Left hindlimb (tissue), 1 donor: ENCODE measurements at places on chromosomes 13 and 19.

DNA sequence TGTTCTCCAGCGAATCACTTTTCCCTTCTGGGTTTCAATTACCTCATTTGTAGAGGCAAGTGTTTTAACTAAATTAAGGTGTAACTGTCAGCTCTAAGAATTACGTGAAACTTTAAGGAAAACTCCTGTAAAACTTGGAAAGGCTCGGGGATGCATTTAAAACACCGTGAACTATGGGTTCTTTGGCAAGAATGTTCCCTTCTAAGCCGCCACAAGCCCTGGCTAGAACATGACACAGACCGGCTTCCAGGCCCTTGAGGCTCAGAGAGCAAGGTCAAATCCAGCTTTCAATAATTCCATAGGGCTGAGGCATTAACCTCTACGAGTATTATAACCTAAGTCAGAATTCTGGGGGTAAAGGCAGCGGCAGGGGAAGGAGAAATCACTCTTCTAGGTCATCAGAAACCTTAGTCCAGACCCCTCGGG, 685 bp downstream of the VWA8 start:
- DNase-seq, result no peak

GRCh38 chr13:51278426-51279130, 56.4 kb downstream of the FAM124A start:
- DNase-seq, result no peak

- DNase-seq, result no peak
These were observed 25.7 kb downstream of the VRK3 start for GRCh38 chr19:49999371-50000010.

- no peak for DNase-seq
These were observed 184.0 kb downstream of the IRS2 start for GRCh38 chr13:109602356-109602755.

GRCh38 chr19:48596679-48597465, 9.7 kb upstream of the SPACA4 start:
- no peak for DNase-seq

- no peak for DNase-seq
These were observed 2.3 kb downstream of the GMFG start for GRCh38 chr19:39333507-39333906.

- peak; percentile 56 for DNase-seq
These were observed 113.2 kb upstream of the SOX21 start for GRCh38 chr13:94825507-94825906.

DNA sequence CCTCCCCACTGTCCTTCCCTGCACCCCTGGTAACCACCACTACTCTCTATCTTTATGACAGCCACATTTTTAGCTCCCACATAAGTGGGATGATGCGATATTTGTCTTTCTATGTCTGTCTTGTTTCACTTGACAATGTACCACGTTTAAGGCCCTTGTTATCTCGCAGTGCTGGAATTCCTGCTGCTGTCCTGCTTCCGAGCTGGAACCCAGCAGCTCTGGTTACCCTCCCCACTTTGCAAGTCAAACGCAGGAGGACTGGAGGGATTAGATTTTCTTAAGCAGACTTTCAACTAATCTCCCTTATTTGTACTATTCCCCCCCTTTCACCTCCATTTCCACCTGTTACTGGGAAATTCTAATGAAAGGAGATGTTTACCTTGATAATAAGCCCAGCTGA, 59.1 kb upstream of the PDX1 start:
- DNase-seq, result no peak

DNA sequence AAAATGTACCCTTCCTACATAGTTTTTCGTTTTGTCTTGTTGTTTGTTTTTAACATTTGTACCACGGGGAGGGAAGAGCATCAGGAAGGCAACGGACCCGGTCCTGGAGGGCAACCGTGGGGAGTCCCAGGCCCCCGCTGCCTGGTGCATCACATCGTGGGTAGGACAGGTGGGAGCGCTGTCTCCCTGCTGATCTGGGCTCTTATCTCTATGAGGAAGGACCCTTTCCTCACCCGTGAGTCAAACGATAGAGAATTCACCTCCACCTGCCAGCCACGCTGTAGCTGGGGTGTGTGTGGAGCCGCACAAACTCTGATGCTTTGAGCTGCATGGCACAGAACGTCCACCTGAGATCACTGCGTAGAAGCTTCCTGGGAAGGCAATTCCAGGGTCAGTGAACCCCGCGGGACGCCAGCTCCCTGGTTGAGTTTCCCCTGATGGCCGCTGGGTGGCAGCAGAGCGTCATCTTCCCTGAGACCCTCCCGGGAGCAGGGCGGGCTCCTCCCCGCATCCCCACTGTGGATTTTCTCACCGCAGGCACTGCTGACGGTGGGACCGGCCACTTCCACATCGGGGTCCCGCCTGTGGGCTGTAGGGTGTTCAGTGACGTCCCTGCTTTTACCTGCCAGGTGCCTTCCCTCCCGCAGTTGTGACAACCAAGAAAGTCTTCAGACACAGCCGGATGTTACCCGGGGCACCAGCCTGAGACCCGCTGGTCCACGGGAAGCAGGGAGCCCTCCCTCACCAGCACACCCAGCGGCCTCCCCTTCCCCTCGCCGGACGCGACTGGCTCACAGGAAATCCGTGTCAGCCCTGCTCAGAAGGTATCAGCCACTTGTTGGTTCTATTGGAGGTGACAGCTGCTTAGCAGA, 54.7 kb downstream of the ZNF787 start:
- DNase-seq, result peak; percentile 61

DNA sequence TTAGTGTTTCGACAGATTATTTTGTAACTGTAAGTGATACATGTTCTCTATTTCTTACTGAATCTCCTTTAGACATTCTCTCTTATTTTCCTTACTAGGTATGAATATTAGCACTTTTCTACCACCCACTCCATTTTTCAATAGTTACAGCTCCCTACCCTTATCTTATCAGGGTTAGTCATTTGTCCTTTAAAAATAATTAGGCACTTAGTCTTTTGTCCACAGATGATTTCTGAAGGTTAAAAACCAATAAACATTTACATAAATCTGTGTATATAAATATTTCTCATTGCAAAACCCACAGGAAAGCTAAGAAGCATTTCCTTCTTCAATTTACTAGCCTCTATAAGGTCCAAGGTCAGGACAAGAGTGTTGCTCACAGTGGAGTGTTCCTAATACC, 624.1 kb upstream of the MIR17HG start:
- DNase-seq, result no peak

DNA sequence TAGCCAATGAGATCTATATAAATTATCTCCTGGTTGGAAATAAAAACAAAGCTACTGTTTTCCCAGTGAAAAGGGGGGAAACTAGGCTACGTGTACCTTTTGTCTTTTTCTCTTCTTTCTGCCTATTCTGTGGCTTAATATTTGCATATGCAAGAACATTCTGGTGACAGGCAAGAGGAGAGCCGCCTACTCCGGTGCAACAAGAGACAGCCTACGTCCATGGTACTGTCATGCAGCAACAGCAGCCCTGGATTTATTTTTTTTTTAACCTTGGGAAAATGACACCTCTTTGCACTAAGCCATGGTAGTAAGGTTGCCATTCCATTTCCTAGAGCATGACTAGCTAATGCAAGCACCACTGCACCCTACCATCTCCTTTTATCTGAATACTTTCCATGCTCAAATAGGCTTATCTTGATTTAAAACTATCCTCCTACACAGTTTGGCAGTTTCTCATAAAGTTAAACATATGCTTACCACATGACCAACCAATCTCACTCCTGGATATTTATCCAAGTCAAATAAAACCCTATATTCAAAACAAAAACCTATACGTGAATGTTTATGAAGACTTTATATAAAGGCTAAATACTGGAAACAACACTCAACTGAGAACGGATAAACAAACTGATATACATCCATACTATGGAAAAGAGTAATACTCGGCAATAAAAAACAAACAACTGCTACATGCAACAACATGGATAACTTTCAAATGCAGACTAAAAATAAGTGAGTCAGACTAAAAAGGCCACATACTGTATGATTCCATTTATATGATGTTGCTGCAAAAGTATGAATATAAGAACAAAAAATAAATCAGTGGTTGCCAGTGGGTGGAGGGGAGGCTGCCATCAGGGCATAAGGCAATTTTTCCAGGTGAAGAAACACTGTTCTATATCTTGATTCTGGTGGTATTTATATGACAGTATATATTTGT, 17.3 kb downstream of the NUFIP1 start:
- no peak for DNase-seq

DNA sequence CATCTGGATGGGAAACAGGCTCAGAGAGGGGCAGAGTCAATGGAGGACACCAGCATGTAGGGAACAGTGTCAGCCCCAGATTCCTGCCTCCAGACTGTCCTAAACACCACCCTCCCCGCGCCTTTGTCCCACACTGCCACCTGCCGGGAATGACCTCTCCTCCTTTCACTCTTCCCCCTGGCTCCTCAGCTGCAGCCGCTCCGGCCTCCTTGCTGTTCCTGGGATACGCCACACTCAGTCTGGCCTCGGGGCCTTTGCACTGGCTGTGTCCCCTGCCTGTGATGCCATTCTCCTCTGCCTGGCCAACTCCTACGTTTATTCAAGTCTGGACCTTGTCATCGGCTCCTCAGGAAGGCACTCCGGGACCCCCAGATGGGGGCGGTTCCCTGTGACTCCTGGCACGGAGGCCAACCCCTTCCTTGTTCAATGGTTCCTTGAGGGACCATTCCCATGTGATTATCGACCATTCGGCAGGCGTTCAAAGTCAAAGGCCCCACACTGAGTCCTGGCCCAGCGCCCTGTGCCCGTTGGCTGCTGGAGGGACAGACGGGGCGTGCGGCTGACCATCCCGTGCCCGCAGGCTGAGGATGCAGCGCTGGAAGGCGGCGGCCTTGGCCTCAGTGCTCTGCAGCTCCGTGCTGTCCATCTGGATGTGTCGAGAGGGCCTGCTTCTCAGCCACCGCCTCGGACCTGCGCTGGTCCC, 15.8 kb downstream of the FUT6 start:
- no peak for DNase-seq

DNA sequence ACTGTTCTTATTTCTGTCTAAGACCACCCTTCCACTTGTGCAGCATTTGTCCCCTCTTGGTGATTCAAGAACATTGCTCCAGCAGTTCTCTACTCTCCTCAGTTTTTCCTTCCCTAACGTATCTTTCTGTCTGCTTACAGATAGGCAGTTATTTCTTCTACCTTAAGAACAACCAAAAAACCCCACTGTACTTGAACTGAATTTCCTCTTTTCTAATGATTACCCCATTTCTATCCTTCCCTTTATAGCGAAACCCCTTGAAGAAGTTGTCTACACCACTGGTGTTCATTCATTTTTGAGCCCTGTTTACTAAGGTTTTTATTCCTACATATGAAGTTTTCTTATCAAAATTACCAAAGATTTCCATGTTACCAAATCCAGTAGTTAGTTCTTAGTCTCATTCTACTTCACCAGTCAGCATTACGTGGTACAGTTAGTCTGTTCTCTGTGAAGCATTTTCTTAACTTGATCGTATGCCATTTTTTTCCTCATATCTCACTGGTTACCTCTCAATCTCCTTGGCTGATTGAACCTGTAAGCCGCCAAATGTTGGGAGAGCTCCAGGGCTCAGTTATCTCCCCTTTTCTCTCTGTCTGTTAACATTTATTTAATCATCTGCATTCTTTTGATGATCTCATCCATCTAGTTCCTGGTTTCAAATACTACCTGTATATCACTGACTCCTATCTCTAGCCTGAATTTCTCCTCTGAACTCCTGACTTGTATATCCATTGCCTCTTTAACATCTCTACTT, 9.0 kb downstream of the LSM14A start:
- no peak for DNase-seq

- DNase-seq, result no peak
These were observed 1.5 kb downstream of the CD22 start for GRCh38 chr19:35330475-35330874.

- DNase-seq, result no peak
These were observed 6.3 kb downstream of the THSD1 start for GRCh38 chr13:52399708-52400107.

- DNase-seq, result no peak
These were observed 1.7 kb downstream of the FCGRT start for GRCh38 chr19:49514151-49514550.

DNA sequence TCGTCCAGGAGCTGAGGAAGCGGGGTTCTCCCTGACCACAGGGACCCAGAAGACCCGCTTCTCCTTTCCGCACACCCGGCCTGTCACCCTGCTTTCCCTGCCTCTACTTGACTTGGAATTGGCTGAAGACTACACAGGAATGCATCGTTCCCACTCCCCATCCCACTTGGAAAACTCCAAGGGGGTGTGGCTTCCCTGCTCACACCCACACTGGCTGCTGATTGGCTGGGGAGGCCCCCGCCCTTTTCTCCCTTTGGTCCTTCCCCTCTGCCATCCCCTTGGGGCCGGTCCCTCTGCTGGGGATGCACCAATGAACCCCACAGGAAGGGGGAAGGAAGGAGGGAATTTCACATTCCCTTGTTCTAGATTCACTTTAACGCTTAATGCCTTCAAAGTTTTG, 18.9 kb downstream of the VASP start:
- no peak for DNase-seq

- DNase-seq, result no peak
These were observed 192.1 kb upstream of the TSC22D1 start for GRCh38 chr13:44768239-44768638.

DNA sequence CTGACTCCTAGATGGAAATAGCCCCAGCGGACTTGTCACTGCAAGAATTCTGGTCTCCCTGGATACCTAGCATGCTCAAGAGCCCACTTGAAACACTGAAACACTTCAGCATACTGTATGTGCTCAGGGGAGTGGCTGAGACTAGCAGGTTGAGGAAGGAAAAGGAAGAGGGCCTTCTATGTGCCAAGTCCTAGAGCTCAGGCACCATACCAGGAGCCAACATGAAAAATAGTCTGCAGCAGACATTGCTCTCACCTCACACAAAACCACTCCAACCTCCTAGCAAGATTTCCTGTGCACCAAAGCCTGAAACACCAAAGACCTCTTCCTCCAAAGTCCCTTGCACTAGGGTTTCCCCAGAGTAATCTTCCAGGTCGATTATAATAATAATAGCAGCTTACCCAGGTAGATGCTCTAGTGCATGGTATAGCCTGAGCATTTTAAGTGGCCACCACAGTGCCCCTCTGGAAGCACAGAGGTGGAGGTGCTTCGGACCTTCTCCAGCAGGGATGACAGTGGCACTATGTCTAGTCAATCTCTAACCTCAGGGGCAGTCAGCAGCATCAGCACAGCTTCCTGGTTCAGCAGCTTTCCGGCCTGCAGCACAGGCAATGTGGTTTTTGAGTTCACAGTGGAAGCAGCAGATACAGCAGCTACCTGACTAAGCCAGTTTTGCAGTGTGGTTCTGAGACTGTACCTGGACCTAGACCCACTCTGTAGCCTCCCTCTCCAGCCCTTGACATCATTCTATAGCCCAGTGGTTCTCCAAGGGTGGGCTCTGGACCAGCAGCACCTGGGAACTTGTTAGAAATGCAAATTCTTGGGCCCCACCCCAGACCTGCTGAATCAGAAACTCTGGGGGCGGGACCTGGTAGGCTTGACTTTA, 45.6 kb upstream of the UBE2L5 start:
- no peak for DNase-seq

- DNase-seq, result no peak
These were observed 252.1 kb downstream of the RFC3 start for GRCh38 chr13:34070006-34070405.

DNA sequence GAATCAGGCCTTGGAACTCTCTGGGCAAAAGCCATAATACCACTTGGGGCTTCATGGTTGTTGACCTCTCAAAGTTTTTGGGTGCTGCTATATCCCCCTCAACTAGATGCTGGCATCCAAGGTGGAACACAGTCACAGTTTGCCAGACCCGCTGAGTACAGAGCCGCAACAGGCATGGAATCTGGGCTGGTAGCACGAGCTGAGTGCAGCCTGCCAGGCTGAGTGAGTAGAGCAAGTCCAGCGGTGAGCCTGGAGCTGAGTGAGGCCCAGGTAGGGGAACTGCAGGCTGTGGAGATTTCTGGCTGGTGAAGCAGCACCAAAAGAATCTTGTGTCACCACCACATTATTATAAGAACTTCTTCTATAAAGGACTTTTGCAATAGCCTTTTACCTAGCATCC, 192.6 kb downstream of the PCDH17 start:
- no peak for DNase-seq

- DNase-seq, result no peak
These were observed 9.5 kb upstream of the URAD start for GRCh38 chr13:27997904-27998522.
